ENCODE measurements at places on chromosomes 16 and 17.

DNA sequence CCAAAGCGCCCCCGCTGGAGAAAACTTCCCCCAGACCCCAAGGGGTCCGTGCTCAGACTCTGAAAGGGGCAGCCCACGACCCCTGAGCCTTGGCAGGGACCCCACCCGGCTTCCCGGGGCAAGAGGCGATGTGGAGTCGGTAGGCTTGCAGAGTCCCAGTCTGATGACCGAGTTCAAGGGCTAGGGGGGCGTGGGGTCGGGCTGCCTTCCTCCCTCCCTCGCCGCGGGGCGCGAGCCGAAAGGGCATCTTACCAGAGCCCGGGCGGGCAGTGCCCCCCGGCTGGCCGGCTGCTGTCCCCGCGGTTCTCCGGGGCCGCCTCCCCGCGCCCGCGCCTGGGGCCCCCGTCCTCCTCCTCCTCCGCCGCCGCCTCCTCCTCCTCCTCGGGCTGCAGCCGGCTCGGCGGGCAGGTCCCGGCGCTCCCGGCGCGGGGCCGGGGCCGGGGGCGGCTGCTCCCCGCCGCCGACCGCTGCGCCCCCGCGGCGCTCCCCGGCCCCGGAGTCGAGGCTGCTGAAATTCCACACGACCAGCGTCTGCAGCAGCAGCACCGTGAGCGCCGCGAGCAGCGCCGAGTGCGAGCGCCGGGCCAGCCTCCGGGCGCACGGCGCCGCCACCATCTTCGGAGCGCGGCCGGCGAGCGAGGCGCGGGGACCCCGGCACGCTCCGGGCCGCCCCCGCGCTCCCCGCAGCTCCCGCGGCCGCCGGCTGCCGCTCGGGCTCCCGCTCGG is 415 bp downstream of the XYLT1 start:
- no peak for DNase-seq

DNA sequence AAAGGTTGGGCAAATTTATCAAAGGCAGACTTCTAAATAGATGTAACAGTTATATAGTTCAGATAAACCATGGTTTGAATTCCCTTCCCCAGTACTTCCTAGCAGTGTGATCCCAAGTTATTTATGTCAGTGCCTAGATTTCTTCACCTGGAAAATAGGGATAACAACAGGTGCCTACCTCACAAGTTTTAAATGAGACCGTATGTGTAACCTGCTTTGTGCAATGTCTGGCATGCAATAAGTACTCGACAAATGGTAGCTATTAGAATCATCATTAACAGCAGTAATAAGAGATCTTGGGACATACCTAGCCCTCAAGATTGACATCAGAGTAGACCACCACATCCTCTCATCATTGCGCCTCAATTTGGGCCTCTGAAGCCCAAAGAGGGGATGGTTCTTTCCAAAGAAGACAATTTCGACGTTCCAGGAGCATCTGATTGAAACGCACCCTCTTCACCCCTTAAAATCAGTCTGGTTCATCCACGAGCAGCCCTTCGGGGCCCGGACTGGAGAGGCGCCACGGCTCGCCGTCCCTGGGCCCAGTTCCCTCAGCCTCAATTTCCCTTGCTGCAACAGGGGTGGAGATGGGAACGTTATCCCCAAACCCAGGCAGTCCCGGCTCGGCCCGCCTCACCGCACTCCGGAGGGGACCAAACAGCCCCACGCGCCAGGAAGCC is 541 bp downstream of the ACACA start:
- no peak for DNase-seq

GRCh38 chr17:77619326-77619725 is 339.2 kb upstream of the TNRC6C start:
- DNase-seq, result no peak

DNA sequence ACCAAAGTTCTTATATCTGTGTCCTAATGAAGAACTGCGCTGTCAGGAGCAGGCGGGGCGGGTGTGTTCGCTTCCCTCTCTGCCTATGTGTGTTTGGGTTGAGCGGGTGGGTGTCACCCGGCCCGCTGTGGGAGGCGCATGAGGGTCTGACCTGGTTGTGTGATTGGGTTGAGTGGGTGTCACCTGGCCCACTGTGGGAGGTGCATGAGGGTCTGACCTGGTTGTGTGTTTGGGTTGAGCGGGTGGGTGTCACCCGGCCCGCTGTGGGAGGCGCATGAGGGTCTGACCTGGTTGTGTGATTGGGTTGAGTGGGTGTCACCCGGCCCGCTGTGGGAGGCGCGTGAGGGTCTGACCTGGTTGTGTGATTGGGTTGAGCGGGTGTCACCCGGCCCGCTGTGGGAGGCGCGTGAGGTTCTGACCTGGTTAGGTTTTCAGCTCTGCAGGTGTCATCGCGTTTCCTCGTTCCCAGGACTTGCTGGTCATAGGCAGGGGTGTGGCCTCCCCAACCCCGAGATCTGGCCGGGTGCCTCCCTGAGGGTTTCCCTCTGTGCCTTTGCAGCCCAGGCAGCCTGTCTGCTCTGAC is 69.6 kb upstream of the ZNF750 start:
- DNase-seq, result no peak

DNA sequence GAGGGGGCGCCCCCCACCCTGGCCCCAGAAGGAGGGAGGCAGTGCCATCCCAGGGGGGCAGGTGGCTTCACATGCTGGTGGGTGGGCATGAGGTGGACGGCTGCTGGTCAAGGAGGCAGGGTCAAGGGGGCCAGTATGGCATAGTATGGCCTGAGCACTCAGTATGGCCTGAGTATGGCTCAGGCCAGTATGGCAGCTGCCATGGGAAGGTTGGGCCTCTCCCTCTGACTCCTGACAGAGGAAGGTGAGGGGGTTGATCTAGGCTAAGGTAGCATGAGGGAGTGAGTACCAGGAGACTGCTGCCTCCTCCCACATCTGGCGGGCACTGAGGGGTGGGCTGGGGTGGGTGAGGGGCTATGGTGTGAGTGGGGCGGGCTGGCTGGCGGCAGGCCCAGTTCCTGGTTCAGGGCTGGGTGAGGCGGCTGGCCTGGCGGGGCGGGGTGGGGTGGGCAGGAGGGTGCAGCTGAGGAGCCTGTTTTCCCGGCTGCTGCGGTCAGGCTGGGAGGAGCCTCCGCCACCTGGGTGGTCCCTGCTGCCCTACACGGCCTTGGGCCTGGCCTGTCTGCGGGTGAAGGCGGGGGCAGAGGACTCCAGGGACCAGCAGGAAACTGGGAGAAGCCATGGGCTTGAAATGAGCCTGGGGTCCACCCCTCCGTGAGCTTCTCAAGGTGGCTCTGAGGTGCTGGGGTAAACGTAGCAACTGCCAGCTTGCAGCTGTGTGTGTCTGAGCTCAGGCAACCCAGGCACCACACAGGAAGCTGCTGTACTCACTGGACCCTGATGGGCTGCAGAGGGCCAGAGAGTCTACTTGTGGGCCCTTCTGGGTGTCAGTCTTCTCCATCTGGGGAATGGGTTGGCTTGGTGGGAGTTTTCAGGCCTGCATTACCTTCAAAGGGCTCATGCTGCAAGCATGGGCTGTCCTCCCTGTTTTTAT is 57.0 kb downstream of the RAI1 start:
- DNase-seq, result no peak

- DNase-seq, result no peak
Observed at GRCh38 chr17:38852771-38853291, 690 bp downstream of the RPL23 start.

- DNase-seq, result no peak
Observed at GRCh38 chr16:87960296-87960695, 9.1 kb downstream of the BANP start.

DNA sequence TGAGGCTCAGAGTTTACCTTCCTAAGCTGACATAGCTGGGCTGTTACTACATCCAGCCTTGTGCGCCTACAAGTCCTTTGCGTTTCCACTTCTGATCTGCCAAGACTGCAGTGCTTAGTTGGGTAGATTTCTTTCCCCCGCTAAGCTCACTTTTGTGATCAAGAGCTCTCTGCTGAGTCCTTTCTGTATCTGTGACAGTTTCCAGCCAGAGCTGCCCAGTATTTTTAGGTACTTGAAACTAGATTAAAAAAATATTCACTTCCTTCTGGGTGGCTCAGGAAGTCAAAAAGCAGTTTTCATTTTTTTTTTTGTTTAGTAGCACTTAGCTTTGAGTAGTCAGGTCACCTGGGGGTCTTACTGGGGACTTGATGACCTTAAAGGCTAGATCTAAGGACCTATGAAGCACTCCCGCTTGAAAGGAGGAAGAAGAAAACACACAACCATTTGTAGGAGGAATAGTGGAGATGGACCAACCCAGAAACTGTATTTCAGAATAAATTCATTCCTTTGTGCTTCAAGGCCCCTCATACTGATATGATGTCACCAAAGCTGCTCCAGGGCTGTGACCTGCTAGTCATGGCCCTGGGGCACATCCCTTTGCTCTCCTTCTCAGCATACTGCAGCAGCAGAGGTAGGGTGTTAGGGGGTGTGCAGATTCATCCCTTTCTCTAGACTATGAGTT is 75.6 kb upstream of the HNF1B start:
- no peak for DNase-seq

GRCh38 chr17:38748892-38749222 is 721 bp upstream of the PCGF2 start:
- no peak for DNase-seq

DNA sequence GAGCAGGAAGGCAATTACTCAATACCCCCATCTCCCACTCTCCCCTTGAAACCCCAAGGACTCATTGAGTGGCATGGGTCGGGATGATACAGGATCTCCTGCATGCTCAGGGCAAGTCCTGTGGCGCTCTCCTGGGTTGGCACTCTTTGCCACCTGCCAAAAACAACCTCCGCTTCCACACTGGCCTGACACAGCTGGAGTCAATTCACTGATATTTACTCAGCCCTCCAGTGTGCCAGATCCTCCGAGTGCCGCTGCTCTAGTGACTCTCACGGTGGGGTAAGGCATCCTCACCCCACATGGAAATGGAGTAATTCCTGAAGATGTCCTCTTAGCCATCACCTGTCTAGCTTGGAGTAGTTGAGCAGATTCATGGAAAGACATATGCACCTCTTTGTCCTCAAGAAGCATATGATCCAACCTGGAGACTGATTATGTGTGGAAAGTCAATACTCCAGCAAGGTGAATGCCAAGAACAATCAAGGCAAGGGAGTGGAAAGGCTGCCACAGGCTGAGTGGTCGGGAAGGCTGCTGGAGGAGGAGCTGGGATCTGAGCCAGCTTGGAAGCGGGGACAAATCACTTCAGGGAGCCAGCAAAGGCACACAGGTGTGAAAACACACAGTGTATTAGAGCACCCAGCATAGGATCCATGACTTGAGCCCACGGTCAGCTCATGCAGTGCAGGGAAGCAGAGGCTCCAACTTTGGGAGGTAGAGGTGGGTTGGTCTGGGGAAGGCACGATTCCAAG is 12.6 kb upstream of the GOSR2 start:
- no peak for DNase-seq

DNA sequence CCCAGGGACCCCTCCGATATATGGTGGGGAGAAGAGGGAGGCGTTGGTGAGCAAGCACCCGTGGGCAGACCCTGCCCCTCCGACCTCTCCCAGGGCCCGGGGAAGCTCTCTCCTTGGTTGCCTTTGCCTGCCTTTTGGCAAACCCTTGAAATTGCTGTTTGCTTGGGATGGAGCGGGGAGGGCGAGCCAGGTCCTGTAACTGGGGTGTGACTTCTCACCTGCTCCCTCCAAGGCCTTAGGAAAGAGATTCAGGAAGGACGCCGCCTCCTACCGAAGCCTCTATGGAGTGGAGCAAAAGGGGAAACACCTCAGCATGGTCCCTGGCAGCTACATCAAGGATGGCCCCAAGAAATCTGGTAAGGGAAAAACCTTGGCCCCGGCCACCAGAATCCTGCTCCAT is 4.6 kb downstream of the C16orf78 start:
- no peak for DNase-seq
